ENCODE measurements at places on chromosomes 7 and 10.

- no peak for DNase-seq
- H3K4me3 ChIP-seq: no peak overlapping the region
- no peaks in the 10 kb centered on the region for H3K4me1 ChIP-seq
- H3K27ac ChIP-seq: no peak overlapping the region
- H3K36me3 ChIP-seq: no peaks in the 10 kb centered on the region
Observed at GRCh38 chr10:34575882-34576281, 239.2 kb downstream of the PARD3 start.

DNA sequence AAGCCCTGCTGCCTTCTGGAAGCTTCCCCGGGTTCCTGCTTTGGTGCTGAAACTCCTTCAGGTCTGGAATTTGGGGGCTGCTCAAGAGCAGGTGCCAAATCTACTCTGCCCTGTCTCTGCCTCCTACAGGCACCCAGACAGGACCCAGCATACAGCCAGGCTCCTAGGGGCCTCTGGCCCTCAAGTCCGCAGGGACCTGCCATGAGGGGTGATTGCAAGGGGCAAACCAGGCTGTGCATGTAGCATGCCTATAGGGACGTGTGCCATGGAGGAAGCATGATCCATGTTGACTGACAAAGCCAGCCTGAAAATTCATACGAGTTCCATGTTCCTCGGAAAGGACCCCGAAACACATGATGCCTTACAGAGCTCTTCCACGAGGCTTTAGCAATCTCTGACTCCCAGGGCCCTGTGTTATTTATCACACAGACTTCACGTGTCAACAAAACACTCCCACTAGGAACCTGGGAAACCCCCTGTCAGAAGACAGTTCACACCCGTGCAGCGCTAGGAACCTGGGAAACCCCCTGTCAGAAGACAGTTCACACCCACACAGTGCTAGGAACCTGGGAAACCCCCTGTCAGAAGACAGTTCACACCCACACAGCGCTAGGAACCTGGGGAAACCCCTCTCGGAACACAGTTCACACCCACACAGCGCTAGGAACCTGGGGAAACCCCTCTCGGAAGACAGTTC, 75.3 kb upstream of the DNAAF5 start:
- H3K27ac ChIP-seq: no peak overlapping the region
- H3K27me3 ChIP-seq: no peaks in the 10 kb centered on the region
- H3K4me1 ChIP-seq: no peaks in the 10 kb centered on the region
- H3K36me3 ChIP-seq: peaks cover 3% of the 10 kb centered on the region

GRCh38 chr10:27240212-27241009, at the start of gene ACBD5:
Gene ACBD5 (minus strand): TSS chr10:27240797. CDS start chr10:27240688, 109 bp downstream.
- peak; percentile 77 for DNase-seq
- no peaks in the 10 kb centered on the region for H3K27me3 ChIP-seq
- peak within 1 kb of the TSS; percentile 89 for H3K4me3 ChIP-seq
- H3K4me1 ChIP-seq: peaks cover 34% of the 10 kb centered on the region
- peaks cover 15% of the 10 kb centered on the region for H3K36me3 ChIP-seq

- H3K27me3 ChIP-seq: peaks cover 22% of the 10 kb centered on the region
- no peak overlapping the region for H3K27ac ChIP-seq
- DNase-seq: no peak
- no peaks in the 10 kb centered on the region for H3K36me3 ChIP-seq
- H3K4me3 ChIP-seq: no peak overlapping the region
- H3K4me1 ChIP-seq: peaks cover 8% of the 10 kb centered on the region
Observed at GRCh38 chr7:95180-95862, 97.0 kb upstream of the FAM20C start.

- H3K36me3 ChIP-seq: no peaks in the 10 kb centered on the region
- no peaks in the 10 kb centered on the region for H3K4me1 ChIP-seq
- H3K4me3 ChIP-seq: no peak overlapping the region
- no peak for DNase-seq
- no peaks in the 10 kb centered on the region for H3K27me3 ChIP-seq
Observed at GRCh38 chr7:145016068-145016467, 180.2 kb upstream of the TPK1 start.

DNA sequence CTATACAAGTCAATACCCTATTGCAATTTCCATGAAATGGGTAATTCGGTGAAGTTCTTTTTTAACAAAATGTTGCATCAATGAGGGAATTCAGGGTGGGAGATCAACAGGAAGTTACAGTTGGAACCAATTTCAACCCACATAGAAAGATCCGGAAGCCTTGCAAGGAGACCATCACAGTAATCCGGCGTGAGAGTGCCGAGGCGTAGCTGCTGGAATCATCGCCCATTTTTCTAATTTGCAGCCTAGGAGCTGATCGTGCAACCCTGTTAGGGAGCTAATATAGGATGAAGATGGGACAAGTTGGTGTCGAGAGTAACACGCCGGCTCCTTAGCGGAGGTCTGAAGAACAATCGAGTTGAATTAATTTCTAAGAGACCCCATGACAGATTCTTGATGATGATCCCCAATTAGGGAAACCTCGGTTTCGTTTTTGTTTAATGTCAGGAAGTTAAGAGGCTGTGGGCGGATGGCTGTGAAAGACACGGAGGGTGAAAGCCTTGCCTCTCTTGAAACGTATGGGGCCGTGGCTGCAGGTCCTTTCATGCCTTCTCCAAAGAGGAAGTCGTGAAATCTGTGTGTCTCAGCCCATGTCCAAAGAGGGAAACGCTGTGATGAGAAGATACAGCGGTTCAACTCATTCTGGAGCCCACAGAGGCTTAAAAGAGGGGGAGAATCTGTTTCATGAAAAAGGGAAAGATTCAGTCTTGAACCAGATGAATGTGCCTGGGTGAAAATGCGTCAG, 51.2 kb upstream of the CARD11 start:
- peak overlapping the region; percentile 96 for H3K27ac ChIP-seq
- no peaks in the 10 kb centered on the region for H3K27me3 ChIP-seq
- H3K4me1 ChIP-seq: peaks cover 65% of the 10 kb centered on the region

DNA sequence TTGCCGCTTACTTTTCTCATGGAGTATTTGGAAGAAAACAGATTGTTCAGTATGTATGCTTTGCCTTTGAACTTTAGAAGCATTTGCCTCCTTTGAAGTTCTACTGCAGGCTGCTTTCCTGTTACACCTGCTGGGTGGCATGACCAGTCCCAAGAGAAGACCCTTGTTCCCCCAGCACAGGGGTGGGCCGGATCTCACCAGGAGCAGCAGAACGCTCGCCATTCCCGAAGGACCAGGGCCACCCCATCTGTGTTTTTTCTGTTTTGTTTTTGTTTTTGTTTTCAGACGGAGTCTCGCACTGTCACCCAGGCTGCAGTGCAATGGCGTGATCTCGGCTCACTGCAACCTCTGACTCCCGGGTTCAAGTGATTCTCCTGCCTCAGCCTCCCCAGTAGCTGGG, 493.6 kb downstream of the PTPRN2 start:
- no peak overlapping the region for H3K4me3 ChIP-seq
- no peak for DNase-seq
- no peaks in the 10 kb centered on the region for H3K4me1 ChIP-seq
- no peaks in the 10 kb centered on the region for H3K27me3 ChIP-seq
- H3K27ac ChIP-seq: no peak overlapping the region

DNA sequence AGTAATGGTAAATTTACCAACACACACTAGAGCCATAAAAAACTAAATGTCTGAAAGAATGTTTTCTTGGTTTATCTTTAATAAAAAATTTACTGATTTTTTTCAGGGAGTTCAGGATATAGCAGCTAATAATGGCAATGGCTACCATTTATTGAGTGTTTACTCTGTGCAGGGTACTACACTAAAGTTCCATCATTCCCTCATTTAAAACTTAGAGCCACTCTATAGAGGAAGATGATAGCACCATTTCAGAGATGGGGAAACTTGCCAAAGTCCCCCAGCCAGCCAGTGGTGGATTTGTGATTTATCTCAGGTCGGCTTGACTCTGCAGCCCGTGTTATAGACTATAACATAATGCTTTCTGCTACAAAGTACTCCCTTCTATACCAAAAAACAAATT, 86.6 kb downstream of the LSMEM1 start:
- H3K36me3 ChIP-seq: no peaks in the 10 kb centered on the region
- H3K27me3 ChIP-seq: peaks cover 2% of the 10 kb centered on the region
- no peak overlapping the region for H3K27ac ChIP-seq
- no peaks in the 10 kb centered on the region for H3K4me1 ChIP-seq
- no peak for DNase-seq

GRCh38 chr7:101550641-101551541, 78.2 kb downstream of the MYL10 start:
- no peak overlapping the region for H3K27ac ChIP-seq
- no peaks in the 10 kb centered on the region for H3K4me1 ChIP-seq
- no peak for DNase-seq
- H3K27me3 ChIP-seq: no peaks in the 10 kb centered on the region

GRCh38 chr10:129030603-129030895, 436.5 kb upstream of the MGMT start:
- H3K36me3 ChIP-seq: no peaks in the 10 kb centered on the region
- H3K4me1 ChIP-seq: peaks cover 10% of the 10 kb centered on the region
- H3K4me3 ChIP-seq: no peak overlapping the region
- peaks cover 6% of the 10 kb centered on the region for H3K27me3 ChIP-seq
- no peak for DNase-seq

Measured in activated CD4-positive, alpha-beta memory T cell treated with anti-CD3 and anti-CD28 coated beads, Interleukin-2, amount 10 ng/mL, durations not matched to agents 7 days and 5 days (primary cell).